ENCODE measurements at places on chromosomes 5 and 9.

- DNase-seq = no peak
Observed at GRCh38 chr5:122607818-122608217, 167.1 kb upstream of the SNX2 start.

DNA sequence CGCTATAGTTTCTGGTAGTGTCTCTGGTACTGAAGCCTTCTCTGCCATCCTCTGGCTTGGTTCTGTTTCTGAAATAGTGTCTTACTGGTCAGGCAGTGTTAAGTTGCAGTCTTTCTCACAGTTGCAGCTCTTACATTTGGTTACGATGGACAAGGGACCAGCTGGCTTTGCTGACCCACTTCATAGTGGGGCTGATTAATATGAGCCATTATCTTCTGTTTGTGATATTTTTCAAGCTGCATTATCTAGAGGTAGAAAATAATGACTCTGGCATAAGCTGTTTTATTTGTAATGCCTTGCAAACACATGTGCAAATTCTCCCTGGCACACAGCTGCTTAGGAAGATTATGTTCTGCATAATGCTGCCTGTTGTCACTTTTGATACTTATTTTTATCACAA, 199.1 kb downstream of the KDM4C start:
- no peak for DNase-seq

DNA sequence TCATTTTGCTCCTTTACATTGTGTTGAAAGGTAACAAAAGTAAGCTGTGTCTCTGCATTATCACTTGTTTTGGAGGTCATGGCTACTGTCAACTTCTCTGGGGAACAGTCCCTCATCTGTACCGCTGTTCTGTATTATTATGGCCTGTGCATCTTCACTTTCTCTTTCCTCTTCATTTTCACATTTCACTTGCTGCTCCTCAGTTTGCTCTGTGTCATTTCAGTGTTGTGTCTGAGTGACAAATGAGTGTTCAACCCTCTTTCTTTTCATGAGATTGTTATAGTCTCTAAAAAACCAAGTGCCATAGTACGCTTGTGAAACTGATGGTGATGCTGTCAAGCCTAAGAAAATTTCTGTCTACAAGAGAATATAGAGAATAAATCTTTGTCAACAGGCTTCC, 122.0 kb upstream of the FER start:
- DNase-seq = no peak

DNA sequence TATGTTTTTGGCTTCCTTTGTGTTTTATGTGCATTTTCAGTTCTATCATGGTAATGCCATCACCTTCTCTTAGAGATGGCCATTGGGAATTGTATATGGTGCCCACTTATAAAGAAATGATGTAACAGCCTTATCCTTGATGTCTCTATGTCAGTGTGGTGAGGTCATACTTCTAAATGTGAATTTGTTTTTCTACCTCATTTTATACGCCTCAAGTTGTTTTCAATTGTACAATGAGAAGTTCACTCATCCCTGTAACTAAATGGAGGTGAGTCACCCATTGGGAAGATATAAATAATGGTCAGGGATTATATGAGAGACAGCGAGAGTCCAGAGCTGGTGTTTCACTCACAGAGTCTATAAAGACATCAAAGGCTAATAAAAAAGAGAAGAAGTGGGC, 402.4 kb downstream of the AGTPBP1 start:
- DNase-seq = no peak

- DNase-seq = no peak
Observed at GRCh38 chr9:100492952-100493351, 20.0 kb downstream of the TMEFF1 start.

- DNase-seq = no peak
Observed at GRCh38 chr9:93267681-93268505, 84.0 kb downstream of the WNK2 start.

DNA sequence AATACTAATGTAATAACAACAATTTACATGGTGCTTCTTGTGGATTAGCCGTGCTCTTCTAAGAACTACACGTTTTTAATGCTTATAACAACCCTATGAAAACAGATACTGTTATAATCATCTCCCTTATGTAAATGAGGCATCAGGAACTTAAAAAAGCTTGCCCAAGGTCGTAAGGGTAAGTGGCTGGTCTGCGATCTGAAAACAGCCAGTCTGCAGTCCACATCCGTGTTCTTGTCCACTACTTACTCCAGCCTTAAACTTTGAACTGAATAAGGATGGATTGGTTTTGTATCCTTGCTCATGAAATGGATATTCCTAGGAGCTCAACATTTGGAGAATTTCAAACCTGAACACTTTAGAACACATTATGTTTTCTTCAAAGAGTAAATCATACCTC, 26.7 kb downstream of the PAM start:
- DNase-seq = no peak

- no peak for DNase-seq
Observed at GRCh38 chr5:138944527-138945322, 69.6 kb upstream of the LRRTM2 start.

DNA sequence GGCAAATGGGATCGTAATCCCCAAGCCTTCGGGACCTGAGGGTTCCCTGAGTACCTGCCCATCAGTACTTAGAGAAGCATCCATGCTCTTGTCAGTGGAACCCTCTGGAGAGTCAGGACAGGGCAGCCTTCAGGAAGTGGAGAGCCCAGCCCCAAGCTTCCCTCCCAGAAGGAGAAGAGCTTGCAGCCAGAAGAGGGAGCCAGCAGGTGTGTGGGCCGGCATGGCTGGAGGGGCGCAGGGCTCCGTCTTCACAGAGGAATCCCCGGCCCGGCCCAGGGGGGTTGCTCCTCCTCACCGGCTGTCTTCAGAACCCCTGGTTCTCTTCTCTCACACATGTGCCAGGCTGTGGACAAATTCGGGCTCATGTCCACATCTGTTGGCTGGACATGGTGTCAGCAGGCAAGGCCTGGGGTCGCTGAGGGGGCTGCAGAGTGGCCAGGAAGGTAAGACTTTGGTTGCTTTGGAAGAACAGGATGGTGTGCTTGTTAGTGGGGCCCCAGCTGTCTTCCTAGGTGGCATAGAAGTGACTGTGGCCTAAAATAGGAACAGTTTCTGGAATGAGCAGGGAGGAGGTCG, 58.9 kb upstream of the RXRA start:
- DNase-seq = no peak

DNA sequence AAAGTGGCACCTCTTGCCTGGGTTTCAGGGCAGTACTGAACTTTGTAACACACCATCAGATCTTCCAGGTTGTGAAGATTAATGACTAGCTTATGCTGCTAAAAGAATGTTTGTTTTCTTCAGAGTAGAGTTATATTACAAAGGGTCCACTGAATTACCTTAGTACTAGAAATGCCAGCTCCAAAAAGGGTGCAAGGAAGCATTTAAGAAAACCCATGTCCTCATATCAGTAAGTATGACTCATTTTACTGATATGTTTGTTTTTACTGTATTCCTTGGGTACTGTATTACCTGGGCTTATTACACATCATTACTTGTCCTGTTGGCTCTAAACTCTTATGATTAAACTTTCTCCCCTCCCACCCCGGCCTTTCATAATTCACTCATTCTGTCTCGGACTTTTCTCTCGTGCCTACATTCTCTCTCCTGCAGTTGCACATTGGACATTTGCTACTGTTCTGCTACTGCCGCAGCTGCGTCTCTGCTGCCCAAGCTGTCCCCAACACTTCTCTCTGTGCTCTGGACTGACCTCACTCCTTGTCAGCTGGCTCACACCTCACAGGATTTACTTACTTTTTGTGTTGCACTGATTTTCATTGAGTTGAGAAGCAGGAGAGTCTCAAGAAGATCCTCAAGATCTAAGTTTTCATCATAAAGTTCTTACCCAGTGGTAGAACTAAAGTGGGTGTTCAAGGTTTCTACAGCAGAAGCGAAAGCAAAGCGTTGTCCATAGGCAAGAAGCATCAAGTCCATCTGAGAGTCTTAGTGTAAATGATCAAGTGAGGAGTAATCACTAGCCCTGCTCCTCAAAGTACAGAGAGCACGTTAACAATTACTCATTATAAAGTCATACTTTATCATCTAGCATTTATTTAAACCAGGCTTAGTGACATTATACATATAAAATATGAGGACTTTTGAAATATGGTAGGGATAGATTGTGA, 53.2 kb upstream of the C9orf72 start:
- DNase-seq = no peak

DNA sequence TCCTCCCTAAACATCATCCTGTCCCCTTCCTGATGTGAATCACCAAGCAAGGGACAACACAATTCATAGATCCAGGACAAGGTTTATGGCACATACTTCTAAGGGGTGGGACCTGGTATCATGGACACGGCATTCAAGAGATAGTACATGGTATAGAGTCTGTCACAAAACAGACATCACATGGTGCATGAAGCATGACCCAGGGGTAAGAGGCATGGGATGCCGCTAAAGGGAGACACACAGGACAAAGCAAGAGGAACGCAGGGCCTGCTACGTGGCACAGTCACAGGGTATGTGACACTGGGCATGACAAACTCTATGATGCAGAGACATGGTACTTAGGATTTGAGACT, 20.7 kb downstream of the GSN start:
- no peak for DNase-seq

GRCh38 chr5:109874108-109874507, 184.4 kb downstream of the MAN2A1 start:
- no peak for DNase-seq

GRCh38 chr9:112188884-112189283, 13.8 kb upstream of the SUSD1 start:
- no peak for DNase-seq

DNA sequence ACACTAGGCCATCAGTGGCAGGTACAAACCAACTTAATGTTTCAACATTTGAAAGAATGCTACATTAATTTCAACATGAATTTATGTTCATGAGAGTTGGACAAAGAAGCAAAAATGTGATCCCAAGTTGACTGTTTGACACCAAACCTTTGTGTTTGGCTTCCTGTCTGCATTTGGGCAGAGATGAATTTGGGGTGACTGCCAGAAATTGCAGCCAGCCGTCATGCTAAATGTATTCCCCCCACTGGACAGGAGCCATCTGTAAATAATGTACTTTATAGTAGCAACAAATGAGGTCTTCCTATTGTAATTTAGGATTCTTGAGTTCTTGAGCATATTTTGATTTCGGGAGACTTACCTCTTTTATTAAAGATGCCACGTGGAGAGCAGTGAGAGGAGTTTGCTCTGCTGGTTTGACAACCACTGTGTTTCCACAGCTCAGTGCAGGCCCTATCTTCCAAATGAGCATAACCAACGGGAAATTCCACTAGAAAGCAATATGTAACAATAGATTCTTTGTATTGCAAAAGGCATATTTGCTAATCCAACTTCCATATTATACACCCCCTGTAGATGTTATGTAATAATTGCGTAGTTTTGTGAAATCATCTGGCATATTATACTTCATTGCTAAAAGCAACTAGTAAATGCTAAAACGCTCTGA, 27.6 kb downstream of the ALDH1A1 start:
- DNase-seq = no peak

DNA sequence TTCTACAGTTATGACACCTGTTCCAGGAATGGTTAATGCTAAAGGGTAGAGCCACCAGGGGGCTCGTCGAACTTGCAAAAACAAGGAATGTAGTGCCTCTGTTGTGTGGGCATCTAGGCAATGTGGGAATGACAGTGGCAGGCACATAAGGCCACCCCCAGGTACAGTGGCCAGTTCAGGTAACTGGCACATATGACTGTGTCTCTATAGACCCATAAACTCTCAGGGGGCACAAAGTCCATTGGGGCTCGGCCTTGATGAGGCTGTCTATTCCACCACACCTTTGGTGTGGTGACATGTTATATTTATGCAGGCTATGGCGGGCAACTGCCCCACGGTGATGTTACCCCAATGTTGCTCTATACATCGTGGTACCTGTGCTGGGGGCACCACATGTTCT, 59.6 kb upstream of the FAM120A start:
- no peak for DNase-seq

DNA sequence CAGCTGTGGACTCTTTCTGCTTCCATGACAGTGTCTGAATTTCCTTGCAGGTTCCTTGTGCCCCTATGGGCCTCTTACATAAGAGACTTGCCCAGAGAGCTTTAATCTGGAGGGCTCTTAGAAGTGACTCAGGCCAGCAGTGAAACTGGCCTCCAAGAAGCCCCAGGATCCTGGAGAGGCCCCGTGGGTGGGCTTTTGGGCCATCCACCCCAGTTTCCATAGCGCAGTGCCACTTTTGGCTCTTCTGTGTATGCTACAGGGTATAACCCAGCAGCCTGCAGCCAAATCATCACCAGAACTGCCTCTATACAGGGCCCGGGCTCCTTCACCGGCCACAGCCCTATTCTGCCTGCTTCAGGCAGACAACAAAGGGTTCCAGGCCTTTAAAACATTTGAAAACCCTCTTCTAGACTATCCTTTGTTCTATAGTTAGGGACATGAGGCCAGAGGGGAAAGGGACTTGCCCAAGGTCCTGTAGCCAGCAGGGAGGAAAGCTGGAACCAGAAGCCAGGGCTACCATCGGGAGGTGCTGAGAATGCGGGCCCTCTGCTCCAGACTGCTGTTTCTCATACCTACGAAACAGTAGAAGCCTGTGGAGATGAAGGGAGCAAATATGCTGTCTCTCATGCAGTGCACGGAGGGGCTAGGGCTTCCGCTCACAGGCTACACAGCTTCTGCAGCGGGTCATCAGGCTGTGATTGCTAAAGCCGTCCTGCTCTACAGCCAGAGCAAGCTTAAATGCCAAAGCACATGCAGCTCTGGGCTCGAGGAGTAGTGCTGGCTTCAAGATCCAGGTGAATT, 18.0 kb downstream of the SH3PXD2B start:
- DNase-seq = no peak

GRCh38 chr9:126127591-126127990, 199.0 kb upstream of the MVB12B start:
- no peak for DNase-seq

- DNase-seq = no peak
Observed at GRCh38 chr9:125757834-125758233, 10.7 kb downstream of the PBX3 start.

All from T1000 (cell line).